ENCODE measurements at places on chromosomes 12 and 14. TPM values are rescaled to one million over a fixed set of nuclear protein-coding genes. Genes with fewer than 3 reads are reported as not detected.

Gene NINJ2
- 16.0 TPM for total RNA-seq

Gene SUDS3
- total RNA-seq = 24.2 TPM

Gene KRT71
- not detected for total RNA-seq

Gene C12orf60
- total RNA-seq = 1.8 TPM

Gene MAGOHB
- 47.7 TPM for total RNA-seq

Gene MDM2
- 319 TPM for total RNA-seq

Gene SYT10
- not detected for total RNA-seq

Measured in T-helper 1 cell treated with Interleukin-12 subunit alpha and Interleukin-12 subunit beta and Interleukin-4 antibody, amounts not matched to agents 30 ng/mL and 1 ng/mL, for 36 hours (primary cell).